ENCODE measurements at places on chromosomes 4 and X.

- no peak for DNase-seq
Observed at GRCh38 chrX:17299206-17299605, 75.8 kb upstream of the NHS start.

DNA sequence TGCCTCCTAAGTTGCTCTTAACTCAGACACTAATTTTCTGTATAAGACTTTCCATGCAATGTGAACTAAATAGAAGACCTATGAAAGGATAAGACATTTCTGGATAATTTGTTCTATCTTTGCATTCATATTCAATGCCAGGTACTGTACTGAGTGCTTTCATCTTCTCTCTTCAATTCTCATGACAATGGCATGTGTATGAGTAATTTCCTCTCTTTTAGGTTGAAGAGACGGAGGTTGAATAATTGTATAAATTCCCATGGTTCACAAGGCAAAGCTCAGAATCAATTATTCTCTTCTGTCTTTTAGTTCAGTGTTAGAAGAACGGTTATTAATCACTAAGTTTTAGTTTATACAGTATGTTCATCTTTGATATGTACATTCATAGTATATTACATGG, 29.3 kb upstream of the CFAP299 start:
- no peak for DNase-seq

- DNase-seq: no peak
Observed at GRCh38 chr4:13118633-13119032, 365.5 kb downstream of the RAB28 start.

DNA sequence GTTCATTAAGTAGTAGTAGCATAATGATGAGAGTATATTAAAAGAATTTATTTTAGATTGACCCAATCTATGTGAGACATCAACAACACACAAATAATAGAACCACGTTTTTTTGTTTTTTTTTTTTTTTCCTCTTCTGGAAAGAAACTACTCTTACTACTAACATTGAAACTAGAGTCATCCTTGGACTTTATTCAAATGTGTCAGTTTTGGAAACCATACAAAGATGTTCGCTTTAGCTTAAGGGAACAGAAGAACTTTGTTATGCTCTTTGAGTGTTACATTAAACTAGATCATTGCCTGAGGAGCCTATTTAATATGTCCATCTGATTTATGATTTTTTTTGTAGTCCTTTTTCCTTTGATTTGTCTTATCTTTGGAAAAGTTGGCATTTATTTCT, 166.7 kb downstream of the RPA4 start:
- DNase-seq: no peak

GRCh38 chr4:76965866-76966579, 16.5 kb downstream of the SEPTIN11 start:
- no peak for DNase-seq

GRCh38 chrX:64996805-64997204, 20.6 kb upstream of the ZC4H2 start:
- no peak for DNase-seq

DNA sequence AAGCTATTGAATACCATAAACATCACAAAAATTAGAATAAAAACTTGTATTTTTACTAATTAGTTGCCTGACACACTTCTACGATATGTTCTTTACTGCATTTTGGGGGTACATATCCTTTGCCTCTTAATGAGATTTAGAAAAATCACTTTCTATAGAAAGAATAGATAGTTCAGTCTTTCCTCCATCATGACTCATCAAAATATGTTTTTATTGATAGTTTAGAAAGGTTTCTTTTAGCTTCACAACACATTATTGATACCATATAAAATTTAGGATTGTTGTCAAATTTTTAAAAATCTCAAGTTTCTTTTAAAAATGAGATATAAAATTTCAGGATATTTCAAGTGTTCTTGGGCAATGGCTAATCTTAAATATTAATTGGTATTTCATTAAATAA, 74.5 kb upstream of the NOCT start:
- no peak for DNase-seq

- no peak for DNase-seq
Observed at GRCh38 chr4:40395166-40395900, 60.2 kb downstream of the CHRNA9 start.

DNA sequence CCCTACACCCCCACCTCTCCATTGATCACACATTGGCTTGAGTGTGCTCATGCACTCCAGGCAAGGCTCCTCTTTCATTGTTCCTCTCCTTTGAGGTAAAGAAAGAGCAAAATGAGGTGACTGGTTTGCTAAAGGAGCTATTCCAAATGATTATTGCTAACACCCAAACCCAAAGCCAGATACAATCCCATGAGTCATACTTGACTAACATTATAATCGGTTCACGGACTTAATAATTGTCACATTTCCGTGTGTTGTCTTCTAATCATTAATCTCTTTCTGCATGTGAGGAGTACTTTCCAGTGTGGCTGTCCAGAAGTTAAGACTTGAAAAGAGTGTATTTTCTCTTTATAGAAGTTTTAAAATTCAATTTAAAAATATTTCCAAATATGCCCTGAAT, 174.3 kb upstream of the SFRP2 start:
- no peak for DNase-seq

- no peak for DNase-seq
Observed at GRCh38 chrX:125005863-125006262, 313.8 kb upstream of the TEX13C start.

GRCh38 chr4:147678796-147679549, 5.0 kb downstream of the PRMT9 start:
- no peak for DNase-seq
